ENCODE measurements at places on chromosomes 7 and 10. TPM values are rescaled to one million over a fixed set of nuclear protein-coding genes. Genes with fewer than 3 reads are reported as not detected.

The PAX4 gene
- not detected for total RNA-seq

The SYCE1 gene
- not detected for total RNA-seq

The GIMAP4 gene
- 0.28 TPM for total RNA-seq

The SPDYE16 gene
- total RNA-seq: not detected

The GHRHR gene
- 4.0 TPM for total RNA-seq

The ANKRD22 gene
- not detected for total RNA-seq

The DDX56 gene
- 69.4 TPM for total RNA-seq

The ARID5B gene
- total RNA-seq: 1.2 TPM

The DNMBP gene
- 22.2 TPM for total RNA-seq

The ASAH2 gene
- 2.3 TPM for total RNA-seq

The HMX2 gene
- 1.4 TPM for total RNA-seq

The PRLHR gene
- total RNA-seq: not detected

The KBTBD2 gene
- total RNA-seq: 29.7 TPM

The RGR gene
- total RNA-seq: not detected

The AKR1D1 gene
- 0.14 TPM for total RNA-seq

The MET gene
- 9.4 TPM for total RNA-seq

The NPC1L1 gene
- 0.16 TPM for total RNA-seq

The PTF1A gene
- 0.11 TPM for total RNA-seq

The TUBAL3 gene
- 0.15 TPM for total RNA-seq

The AKR1C1 gene
- 3.9 TPM for total RNA-seq

The NACAD gene
- 6.0 TPM for total RNA-seq

The TEX47 gene
- total RNA-seq: not detected

The RTKN2 gene
- 16.8 TPM for total RNA-seq

The H2BK1 gene
- not detected for total RNA-seq

All from WTC11 (cell line).